ENCODE measurements at places on chromosomes 7 and 10. TPM values are rescaled to one million over a fixed set of nuclear protein-coding genes. Genes with fewer than 3 reads are reported as not detected.

Gene ZP3
- total RNA-seq, result 1.3 TPM

Gene FFAR4
- 0.37 TPM for total RNA-seq

DNA sequence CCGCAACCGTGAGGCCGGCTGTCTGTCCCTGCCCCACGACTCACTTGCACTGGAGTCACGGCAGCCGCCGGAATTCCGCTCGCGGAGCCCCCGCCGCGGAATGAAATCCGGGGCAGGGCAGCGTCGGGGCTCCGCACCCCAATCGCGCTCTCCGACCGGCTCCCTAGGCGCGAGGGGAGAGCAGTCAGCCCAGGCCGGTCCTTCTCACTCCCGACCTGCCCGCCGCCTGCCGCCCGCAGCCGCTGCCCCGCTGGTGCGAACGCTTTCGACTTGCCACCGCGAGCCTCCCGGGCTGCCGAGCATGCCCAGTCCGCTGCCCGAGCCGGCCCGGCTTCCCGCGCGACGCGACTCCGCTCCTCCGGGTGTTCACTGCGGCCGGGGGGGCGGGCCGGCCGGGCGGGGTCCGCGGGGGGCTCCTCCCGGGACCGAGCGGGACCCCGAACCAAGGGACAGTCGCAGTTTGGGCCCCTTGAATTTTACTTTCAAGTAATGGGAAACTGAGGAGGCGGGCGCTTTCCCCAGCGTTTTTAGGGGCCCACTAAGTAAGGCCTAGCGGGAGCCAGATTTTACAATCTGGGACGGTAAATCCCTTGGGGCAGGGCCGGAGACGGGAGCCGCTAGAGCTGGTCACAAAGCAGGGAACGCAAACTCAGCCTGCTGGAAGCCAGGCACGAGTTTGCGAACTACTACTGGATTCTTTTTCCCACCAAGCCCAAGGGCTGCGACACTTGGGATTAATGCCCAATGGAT lies at the start of gene SGMS1:
SGMS1 (minus strand) TSS at position 294 of the 750 bp plus-strand sequence. CDS start 279,842 bp downstream, outside the sequence.
- DNase-seq, result peak; percentile 88

DNA sequence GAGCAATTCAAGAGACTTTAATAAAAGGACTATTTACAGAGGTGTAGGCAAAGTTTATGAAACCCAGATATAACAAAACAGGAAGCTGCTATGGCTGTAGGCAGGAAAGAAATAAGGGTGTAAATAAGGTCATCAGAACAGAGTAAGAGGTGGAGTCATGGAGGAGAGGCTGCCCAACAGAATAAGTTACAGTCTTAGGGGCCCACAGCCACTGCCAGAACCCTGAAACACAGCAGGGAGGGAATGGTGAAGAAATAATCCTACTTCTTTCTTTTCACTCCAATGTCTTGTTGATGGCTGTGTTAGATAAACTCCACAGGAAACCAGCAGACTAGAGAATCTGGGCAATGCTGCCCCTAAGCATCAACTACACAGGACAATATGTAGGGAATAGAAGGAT lies 155.8 kb upstream of the TAC1 start:
- DNase-seq, result no peak

Gene PRPS1L1
- not detected for total RNA-seq

Gene DNAJC1
- 15.9 TPM for total RNA-seq

GRCh38 chr7:2523461-2523936 lies 3.9 kb downstream of the LFNG start:
- DNase-seq, result no peak

GRCh38 chr7:25385506-25386136 lies 157.3 kb upstream of the NPVF start:
- DNase-seq, result no peak

Gene GIMAP1
- total RNA-seq, result 2.4 TPM

GRCh38 chr10:61285749-61286148 lies 167.4 kb downstream of the TMEM26 start:
- no peak for DNase-seq

- DNase-seq, result no peak
These were observed 161.7 kb downstream of the NRBF2 start for GRCh38 chr10:63294781-63295180.

DNA sequence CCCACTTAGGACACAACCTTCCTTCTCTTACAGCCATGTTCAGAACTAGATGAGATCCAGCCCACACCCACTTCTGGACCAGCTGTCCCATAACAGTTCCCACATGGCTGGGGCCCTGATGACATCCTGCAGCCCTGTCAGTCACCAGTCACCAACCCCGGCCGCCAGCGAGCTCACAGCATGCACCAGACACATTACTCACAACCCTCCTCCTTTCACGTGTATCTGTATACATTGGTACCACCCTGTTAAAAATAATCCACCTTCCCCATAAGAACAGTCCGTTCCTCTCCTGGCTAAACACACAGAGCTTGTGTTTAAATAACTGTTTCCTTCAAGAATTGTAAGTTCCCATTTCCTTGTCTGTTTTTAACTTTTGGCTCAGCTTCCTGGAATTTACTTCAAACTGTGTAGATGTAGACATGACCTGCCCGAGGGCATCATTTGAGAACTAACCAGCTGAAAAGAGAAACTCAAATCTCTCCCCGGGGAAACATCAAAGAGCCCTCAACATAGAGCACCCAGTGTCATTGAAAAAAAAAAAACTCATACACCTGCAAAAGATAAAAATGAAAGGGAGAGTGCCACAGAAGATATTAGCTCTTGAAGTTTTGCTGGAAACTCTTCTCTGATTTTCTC lies 26.0 kb upstream of the PRLHR start:
- DNase-seq, result no peak

Data from heart right ventricle (tissue), 16 donors.